GM06990 (cell line): ENCODE measurements at places on chromosomes 12 and 14.

- peak; percentile 43 for DNase-seq
Measured at GRCh38 chr14:102517392-102518062, 8.0 kb upstream of the ANKRD9 start.

- DNase-seq, result no peak
Measured at GRCh38 chr14:103161054-103161397, 37.8 kb downstream of the TNFAIP2 start.

DNA sequence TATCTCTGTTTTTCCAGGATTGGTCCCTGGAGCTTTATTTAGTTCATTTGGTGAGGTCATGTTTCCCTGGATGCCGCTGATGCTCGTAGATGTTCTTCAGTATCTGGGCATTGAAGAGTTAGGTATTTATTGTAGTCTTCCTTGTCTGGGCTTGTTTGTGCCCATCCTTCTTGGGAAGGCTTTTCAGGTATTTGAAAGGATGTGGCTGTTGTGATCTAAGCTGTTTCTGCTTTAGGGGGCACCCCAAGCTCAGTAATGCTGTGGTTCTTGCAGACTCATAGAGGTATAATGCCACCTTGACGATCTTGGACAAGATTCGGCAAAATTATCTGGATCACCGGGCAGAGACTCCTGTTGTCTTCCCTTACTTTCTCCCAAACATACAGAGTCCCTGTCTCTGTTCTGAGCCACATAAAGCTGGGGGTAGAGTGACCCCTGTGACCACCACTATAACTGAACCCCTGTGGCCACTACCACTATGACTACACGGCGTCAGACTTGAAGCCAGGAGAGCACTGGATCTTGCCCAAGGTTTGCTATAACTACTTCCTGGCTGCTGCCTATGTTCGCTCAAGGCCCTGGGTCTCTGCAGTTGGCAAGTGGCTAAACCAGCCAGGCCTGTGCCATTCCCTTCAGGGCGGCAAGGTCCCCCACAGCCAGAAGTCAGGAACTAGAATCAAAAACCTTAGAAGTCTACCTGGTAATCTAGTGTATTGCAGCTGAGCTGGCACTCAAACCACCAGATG, 40.9 kb downstream of the FGD4 start:
- DNase-seq, result no peak

GRCh38 chr12:43015090-43015737, 425.7 kb upstream of the PRICKLE1 start:
- no peak for DNase-seq

- DNase-seq, result peak; percentile 23
Measured at GRCh38 chr12:57012600-57013465, 3.5 kb downstream of the TAC3 start.
